ENCODE measurements at places on chromosomes 7 and 10. TPM values are rescaled to one million over a fixed set of nuclear protein-coding genes. Genes with fewer than 3 reads are reported as not detected.

The CHAT gene
- 6.0 TPM for total RNA-seq

DNA sequence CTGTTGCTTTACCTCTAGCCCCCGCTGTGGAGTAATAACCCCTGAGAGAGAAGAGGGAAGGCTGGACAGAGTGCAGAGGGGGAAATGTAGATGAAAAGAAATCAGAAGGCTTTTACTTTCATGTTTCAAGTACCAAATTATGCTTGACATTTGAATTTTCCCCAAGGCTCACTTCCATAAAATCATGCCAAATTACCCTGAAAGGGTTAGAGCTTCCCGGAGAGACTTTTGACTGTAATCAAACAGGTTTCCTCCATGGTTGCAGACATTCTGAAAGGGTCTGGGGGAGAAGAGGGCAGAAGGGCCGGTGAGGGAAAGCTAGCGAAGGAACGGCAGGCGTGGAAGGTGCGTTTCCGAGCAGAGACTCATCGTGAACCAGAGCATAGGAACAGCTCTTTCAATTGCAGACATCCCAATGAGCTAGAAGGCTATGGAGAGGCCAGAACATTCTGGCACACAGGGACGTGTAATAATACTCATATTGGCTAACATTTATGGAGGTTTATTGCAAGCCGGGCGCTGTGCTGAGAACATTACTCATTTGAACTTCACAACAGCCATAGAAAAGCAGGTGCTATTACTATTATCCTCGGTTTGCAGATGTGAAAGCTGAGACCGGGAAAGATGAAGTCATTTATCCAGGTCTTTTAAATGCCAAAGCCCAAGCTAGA lies 620.8 kb upstream of the AUTS2 start:
- no peak for ATAC-seq

The SPOCK2 gene
- 93.2 TPM for total RNA-seq

The VIPR2 gene
- total RNA-seq, result not detected

- no peak for ATAC-seq
Observed at GRCh38 chr10:3570855-3571266, 214.1 kb downstream of the KLF6 start.

DNA sequence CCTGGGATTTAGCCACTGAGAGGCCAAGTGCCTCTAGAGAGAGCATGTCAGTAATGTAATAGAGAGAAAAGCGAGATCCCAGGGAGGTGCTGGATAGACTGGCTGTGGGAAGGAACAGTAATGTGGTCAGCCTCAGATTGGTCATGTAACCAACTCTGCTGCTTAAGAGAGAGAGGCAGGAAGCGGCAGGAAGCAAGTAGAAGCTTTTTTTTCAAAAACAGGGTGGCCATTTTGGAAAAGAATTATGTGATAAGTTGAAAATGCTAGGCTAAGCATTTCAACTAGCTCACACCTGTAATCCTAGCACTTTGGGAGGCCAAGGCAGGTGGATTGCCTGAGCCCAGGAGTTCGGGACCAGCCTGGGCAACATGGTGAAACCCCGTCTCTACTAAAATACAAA lies 3.7 kb upstream of the PCOLCE start:
- ATAC-seq, result no peak

- no peak for ATAC-seq
Observed at GRCh38 chr7:132100483-132100882, 475.8 kb downstream of the PLXNA4 start.

DNA sequence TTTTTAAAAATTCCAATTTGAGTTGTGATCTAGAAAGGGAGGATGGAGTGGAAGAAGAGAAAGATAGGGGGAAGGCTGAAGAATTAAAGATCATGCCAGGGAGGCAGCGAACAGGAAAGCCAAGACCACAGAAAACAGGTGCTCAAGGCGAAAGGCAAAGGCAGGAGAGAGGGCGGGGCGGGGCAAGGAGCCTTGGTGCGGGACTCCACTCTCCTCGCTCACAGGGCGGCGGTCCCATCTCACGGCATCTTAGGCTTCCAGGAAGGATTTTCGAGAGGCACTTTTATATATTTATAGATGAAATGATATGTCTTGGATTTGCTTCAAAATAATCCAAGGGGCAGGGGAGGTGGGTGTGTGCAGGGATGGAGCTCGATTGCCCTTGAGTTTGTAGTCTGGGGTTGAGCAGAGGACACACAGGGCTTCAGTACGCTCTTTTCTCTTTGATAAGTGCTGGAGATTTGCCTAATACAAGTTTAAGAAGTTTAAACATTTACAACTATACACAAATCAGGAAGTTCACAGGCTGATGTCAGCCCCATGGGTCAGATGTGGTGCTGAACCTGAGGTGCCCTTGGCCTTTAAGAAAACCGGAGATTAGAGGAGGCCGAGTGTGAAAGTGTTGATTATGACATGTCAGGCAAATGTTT lies 161.1 kb downstream of the PRKAG2 start:
- no peak for ATAC-seq

The ZNF3 gene
- total RNA-seq, result 36.1 TPM

The SPDYE6 gene
- 0.23 TPM for total RNA-seq

GRCh38 chr10:89853781-89854191 lies 152.4 kb downstream of the KIF20B start:
- ATAC-seq, result no peak

DNA sequence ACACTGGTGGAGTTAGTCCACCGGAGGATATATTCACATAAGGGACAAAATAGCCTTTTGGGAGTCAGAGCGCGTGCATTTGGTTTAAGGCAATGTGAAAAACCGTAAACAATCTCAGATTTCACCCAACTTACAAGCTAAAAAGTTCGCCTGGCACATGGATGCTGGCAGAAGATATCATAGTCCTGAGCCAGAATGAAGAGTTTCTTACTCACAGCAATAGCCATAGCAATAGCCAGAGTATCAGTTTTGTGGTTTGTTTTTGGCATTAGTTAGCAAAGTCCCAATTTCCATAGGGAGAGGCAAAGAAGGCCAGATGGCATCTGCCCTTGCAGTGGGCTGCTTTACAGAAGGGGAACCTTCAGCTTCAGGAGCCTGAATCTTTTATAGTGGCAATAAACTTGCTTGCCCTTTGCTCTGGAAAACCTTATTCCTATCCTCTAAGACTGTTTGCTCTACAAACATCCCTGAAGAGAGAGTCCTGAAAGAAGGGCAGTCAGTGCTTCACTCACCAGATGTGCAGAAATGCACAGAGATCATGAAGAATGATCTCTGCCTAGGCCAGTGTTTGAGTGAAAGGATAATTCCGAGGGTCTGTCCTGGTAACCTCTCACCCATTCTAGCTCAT lies 28.7 kb upstream of the RSBN1L start:
- ATAC-seq, result no peak

DNA sequence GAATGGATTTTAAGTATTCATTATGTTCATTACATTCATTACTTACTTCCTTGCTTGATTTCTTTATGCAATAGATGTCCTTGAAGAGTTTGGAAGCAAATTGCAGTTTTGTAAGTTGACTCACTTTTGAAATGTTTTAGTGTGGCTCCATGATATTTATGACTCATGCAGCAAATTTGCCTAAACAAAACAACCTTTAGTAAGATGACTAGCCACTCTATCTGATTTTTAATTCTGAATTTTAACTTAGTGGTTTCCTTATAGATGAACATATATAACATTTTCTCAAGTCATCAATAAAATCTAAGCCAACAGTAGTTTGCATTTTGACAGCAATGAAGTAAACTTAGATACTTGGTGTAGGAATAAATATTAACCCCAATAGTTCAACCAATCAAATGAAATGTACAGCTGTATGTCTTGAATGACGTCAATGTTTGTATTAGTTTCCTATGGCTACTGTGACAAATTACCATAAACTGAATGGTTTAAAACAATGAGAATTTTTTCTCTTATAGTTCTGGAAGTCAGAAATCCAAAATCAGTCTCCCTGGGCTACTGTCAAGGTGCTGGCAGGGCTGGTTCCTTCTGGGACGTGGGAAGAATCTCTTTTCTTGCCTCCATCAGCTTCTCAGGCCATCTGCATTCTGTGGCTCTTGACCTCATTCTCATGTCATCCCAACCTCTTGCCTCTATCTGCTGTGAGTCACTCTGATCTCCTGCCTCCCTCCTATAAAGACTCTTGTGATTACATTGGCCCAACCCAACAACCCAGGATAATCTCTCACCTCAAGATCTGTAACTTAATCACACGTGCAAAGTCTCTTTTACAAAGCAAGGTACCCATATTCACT lies 73.4 kb downstream of the AHR start:
- peak; percentile 61 for ATAC-seq

GRCh38 chr10:3958472-3958996 lies 173.5 kb upstream of the KLF6 start:
- no peak for ATAC-seq
